Epithelial cell of proximal tubule (primary cell): ENCODE measurements at places on chromosomes 2 and 18. TPM values are rescaled to one million over a fixed set of nuclear protein-coding genes. Genes with fewer than 3 reads are reported as not detected.

The LRRC30 gene
- total RNA-seq: not detected in 2 replicates

DNA sequence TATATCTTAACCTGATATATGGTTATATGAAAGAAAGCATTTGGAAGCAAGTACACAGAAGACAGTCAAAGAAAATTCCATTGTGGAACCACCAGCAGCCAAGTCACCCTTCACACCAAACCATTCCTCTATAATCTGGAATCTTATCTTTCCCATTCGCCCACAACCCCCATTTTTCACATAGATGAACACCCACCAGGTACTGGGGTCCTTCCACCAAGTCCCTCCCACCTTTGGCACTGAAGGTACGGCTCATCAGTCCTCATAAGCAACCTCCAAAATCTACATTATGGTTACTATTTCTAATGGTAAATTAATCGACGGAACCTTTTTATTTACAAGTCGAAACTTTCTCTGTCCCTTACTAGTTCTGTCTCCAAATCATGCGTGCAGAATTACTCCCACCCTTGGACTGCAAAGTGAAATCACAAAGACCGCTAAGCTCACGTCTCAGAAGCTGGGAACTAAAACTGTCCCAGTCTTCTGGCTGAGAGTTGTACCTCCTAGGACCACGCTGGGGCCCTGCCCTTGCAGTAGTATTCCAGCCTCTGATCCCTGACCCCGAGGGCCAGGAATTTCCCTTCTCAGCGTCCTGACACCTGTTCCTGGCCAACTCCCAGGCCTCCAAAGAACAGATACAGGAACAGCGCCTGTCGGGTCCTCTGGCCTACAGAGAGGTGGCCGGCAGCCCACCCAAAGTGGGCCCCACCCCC lies 702 bp downstream of the OLA1 start:
- DNase-seq: no peak

GRCh38 chr2:201313362-201313761 lies 43.8 kb downstream of the FLACC1 start:
- no peak for DNase-seq

DNA sequence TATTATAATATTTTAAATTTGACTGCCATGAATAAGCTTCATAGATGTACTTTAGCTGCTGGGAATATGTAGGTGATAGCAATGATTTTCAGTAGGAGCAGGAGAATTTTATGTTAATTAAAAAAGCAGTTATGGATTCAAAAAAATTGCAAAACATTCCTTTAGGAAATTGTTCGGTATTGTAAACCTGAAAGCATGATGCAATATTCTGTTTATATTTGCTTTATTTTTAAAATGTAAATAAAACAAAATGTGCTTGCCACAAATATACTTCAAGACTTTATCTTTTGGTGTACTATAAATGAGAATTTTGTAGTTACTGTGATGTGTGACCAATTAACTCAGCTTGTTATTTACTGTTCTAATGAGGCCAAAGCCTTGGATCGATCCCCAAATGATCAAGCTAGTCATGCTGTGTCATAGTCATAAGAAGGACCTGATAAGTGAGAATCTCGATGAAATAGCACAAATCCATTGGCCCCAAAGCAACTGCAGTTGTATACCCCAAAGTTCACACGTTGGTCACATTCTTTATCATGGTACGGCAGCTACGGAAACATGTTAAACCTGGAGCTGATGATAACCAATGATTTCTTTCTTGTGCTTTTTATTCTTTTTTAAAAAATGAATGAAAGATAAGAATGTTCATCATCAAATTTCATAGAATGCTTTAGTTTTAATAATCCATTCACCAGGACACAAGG lies 23.6 kb upstream of the ATIC start:
- no peak for DNase-seq

GRCh38 chr2:101337877-101338276 lies 29.4 kb upstream of the RNF149 start:
- no peak for DNase-seq

- no peak for DNase-seq
Observed at GRCh38 chr2:105820151-105820550, 75.4 kb downstream of the NCK2 start.

DNA sequence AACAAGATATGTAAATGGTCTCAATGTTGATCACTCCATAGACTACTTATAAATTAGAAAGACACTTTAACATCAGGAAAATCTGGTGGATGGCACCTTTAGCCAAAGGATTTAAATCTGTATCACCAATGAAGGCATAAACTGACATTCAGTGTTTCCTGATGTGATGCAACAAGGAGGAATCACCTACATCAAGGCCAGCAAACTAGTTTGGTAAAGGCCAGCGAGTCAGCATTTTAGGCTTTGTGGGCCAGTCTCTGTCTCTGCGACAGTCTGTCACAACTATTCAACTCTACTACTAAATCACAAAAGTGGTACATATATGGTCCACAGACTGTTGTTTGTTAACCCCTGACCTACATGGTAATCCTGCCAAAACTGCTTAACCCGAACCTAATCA lies 33.3 kb downstream of the C2orf76 start:
- no peak for DNase-seq

The GPR155 gene
- total RNA-seq: 0.87 and 1.7 TPM in 2 replicates

The AKAIN1 gene
- not detected in 2 replicates for total RNA-seq

- no peak for DNase-seq
Observed at GRCh38 chr18:26703170-26703930, 155.0 kb upstream of the KCTD1 start.

DNA sequence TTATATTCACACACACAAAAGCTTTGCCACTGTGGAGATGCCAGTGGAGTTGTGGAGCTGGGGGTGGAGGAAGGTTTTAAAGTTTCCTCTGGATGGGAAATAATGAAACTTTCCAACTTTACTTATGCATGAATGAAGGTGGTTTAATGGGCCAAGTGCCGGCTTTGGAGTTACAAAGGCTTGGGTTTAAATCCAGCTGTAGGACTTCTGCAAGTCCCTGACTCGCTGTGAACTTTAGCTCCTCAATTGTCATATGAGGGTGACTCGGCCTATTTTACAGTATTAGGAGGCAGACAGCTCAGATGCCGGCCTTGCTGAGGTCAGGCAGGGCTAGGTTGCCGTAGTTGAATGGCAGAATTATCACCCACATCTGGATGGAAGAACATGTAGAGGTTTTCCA lies 415.8 kb upstream of the TRIB2 start:
- DNase-seq: no peak

GRCh38 chr18:58674863-58675472 lies 3.7 kb downstream of the MALT1 start:
- no peak for DNase-seq

- no peak for DNase-seq
Observed at GRCh38 chr2:231356466-231356844, 39.1 kb upstream of the B3GNT7 start.

The LINC00305 gene
- total RNA-seq: not detected in 2 replicates
